Fibroblast of skin of abdomen (primary cell): ENCODE measurements at places on chromosomes 4 and X.
A peak's percentile ranks its signal among the peaks of the same experiment; 100 is the strongest.

- no peak for DNase-seq
Observed at GRCh38 chr4:158331863-158332262, 121.6 kb downstream of the TMEM144 start.

DNA sequence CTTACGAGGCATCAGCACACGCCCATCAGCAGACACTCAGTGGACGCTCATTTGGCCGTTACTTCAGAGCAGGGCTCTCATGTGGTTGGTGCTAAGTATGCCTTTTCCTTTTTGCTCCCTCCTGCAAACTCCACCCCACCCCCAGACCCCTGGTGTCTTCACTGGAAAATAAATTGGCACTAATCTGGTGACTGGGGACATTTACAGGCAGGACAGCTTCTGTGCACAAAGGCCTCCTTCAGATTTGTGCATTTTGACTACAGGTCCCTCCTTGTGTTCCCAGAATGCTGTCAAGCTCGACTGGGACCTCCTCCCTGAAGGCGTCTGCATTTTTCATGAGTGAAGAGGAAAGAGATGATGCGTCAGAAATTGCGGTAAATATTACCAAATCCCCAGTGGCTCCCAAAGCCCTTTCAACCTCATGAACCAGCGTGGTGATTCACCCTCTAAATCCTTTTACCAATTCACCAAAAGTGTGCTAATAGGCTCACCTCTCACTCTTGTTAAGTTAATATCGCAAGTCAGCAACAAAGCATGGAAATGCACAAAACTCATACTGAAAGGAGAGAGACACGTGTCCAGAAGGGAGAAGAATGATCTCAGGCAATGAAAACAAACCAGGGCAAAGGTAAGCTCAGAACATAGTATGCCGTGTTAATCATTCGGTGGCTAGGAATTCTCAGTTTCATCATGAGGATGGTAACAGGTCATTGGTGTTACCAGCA, 119.0 kb downstream of the NKX6-1 start:
- peak; percentile 85 for DNase-seq

DNA sequence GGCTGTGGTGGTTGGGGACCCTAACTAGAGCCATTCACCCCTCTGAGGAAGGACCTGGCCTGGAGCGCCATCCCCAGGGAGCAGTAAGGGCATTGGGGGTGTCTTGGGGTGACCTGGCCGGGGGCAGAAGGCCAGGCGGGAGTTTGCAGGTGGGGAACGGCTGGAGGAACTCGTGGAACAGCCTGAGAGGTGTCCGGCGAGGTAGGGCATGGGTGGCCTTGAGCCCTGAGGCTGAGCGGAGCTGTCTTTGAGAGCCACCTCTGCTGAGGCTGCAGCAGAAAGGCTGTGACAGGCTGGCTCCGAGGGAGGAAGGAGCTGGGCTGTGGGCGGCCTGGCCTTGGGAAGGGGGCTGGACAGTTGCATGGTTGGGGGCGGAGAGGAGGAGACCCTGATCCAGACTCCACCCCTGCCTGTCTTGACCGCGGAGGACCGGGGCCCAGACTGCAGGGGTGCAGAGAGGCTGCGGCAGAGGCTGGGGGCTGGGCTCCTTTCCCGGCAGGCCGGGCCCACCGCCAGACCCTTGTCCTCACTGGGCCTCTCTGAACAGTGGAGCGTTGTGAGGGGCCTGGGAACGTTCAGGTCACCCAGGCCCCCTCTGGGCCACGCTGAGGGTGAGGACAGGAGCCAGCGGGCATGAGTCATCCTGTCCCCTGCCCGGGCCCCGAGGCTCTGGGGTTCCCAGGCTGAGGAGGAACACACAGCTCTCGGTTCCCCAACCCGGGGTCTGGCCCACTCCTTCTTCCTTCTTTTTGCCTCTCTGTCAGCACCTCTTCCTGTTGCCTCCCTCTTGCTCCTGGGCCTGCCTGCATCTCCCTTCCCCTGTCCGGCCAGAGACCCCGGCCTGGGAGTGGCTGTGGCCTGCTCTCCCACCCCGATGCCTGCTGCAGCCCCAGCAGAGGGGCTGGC, 8.1 kb downstream of the SH3BP2 start:
- peak; percentile 63 for DNase-seq

GRCh38 chr4:158397781-158398180, 123.9 kb upstream of the RXFP1 start:
- DNase-seq, result no peak

DNA sequence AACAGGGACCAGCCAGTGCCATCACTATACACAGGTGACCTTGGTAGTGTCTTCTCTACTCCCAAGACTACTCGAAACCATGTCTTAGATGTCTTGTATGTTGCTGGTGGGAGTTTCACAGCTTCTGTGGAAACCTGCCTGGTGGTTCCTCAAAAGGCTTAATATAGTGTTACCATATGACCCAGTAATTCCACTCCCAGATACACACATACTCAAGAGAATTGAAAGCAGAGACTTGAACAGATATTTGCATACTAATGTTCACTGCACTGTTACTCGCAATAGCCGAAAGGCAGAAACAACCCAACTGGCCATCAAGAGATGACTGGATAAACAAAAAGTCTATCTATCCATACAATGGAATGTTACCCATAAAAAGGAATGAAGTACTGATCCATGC, 3.1 kb downstream of the TFDP3 start:
- no peak for DNase-seq

- no peak for DNase-seq
Observed at GRCh38 chr4:27082776-27083175, 222.1 kb downstream of the STIM2 start.

DNA sequence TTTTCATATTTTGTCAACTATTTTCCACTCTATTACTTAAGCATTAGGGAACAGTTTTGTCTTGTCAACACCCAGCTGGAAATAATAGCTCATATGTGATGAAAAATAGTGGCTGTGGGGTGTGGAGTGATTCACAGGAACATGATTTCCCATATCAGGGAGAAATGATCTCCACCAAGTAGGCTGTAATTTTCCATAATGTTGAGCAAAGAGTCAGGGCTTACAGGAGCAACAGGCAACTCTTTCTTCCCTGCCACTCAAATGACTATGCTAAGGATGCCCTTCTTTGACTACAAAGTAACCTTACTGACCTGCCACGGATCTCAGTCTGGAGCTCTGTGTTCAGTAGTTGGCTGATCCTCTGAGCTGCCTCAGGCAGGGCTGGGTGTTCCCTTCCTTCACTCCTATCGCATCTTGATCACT, 90.0 kb upstream of the GATB start:
- no peak for DNase-seq

GRCh38 chr4:182301736-182302135, 58.5 kb downstream of the TENM3 start:
- no peak for DNase-seq

DNA sequence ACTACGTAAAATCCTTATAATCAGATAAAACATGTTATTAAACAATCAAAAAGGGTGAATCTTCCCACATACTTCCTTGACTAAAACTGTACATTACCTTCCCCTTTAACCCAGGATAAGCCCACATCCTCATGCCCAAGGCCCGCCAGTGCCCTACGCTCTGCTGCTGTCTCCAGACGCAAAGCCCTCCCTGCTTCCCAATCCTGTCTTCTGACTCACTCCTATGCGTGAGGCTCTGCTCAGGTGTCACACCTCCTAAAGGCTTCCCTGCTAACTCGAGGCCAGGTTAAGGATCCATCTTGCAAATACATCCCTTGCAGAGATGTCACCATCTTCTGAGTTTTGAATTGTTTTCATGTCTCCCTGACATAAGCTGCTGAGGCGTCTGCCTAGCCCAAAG, 61.6 kb downstream of the STX18 start:
- no peak for DNase-seq

- DNase-seq, result peak; percentile 22
Observed at GRCh38 chrX:39900777-39901170, 197.0 kb downstream of the BCOR start.

GRCh38 chr4:6307891-6308290, 38.2 kb downstream of the WFS1 start:
- no peak for DNase-seq

- DNase-seq, result peak; percentile 98
Observed at GRCh38 chr4:183348706-183349659, 26.8 kb upstream of the CLDN24 start.

DNA sequence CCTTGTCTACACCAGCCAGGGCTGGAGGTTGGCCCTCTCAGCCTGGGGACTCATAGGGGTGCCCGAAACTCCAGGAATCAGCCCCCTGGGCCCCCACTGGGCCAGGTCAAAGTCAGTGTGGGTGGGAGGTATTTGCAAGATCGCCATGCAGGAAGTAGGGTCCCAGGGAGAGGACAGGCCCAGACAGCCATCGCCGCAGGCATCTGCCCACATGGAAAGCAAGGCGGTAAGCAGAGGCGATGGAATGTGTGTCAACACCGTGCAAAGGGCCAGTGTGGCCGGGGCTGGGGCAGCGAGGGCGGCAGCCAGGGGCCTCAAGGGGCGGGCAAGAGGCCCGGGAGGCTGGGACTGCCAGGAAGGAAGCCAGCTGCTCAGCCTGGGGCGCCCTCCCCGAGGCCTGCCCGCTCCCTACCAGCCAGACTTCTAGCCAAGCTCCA, 19.3 kb upstream of the DUSP9 start:
- DNase-seq, result no peak

DNA sequence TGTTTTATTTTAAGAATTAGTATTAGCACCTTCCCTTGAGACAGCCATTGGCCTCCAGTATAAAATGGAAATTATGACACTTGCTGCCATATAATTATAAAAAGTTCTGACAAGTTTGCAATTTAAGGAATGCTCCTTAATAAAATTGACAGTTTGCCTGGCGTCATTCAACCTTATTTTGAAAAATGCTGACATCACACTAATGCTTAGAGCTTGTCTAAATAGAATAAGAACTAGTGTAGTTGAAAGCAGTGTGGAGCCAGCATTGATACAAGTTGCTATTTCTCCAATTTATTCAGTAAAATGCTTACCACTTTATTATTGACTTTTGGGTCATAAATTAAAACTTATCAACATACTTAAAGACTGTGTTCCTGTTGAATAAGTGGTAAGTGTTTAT, 54.3 kb upstream of the ARX start:
- DNase-seq, result no peak

- DNase-seq, result no peak
Observed at GRCh38 chrX:87337267-87337666, 180.3 kb upstream of the KLHL4 start.

DNA sequence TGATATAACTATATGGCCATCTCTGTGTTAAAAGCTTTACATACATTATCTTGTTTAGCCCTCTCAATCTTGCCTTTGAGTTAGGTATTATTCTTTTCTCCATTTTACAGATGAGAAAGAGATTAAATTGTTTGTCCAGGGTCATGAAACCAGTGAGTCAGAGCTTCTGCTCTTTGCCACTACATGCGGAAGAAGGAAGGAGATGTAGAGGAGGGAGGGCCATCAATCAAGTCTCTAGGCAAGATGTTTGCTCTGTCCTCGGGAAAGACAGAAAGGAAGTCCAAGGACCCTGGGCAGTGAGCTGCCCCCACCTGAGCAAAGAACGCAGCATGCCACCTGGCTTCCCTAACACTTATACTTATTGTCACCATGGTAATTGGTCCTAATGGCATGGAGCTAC, 133.7 kb upstream of the IL1RAPL2 start:
- no peak for DNase-seq

DNA sequence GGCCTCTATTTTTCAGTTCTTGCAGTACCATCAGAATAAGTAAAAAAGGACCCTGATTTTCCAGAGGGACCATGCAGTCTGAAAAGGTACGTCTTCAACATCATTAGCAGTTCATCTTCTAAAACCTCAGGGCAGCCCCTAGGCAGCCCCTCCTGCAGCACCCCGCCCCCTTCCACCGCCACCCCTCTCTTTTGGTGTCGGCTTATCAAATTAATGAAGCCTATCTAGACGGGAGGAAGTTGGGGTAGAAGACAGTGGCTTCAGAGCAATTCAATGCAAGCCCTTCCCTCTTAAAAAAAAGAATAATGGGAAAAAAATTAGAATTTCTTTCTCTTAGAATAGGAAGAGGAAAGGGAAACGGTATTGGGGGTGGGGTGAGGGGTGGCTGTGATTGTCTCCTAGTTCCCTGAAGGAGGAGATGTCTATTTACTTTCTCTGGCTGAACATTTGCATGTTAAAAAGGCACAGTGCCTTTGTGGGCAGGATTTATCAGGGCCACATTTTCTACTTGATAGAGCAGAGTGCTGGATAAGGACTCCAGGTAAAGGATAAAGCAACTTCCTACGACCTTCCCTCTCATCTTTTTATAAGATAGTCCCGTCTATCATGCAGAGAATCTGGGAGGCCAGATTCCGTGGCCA, 159.4 kb downstream of the MGST2 start:
- DNase-seq, result no peak

GRCh38 chr4:85751866-85752265, 276.9 kb downstream of the ARHGAP24 start:
- DNase-seq, result no peak

GRCh38 chr4:26431461-26432180, 58.7 kb downstream of the CCKAR start:
- DNase-seq, result no peak

GRCh38 chr4:56745042-56745441, 63.9 kb upstream of the HOPX start:
- no peak for DNase-seq

DNA sequence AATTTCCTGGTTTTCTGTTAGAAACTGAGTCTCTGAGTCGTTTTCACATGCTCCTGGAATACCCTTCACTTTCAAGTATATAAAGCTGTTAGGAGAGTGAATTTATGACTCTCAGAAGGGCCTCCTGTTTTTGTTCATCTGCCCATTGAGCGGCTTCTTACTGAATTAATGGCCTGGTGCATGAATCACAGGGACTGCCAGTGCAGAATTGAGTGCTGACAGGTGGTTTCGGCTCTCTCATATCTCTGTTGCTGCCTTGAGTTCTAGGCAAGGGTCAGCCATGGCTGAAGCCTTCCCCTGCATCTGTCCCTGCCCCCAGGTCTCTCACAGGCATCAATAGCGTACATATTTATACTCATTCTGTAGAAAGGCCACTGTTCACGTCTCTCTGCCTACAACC, 22.7 kb upstream of the SEPSECS start:
- peak; percentile 28 for DNase-seq

GRCh38 chrX:135391734-135392133, 30.0 kb upstream of the SMIM10L2A start:
- DNase-seq, result no peak

DNA sequence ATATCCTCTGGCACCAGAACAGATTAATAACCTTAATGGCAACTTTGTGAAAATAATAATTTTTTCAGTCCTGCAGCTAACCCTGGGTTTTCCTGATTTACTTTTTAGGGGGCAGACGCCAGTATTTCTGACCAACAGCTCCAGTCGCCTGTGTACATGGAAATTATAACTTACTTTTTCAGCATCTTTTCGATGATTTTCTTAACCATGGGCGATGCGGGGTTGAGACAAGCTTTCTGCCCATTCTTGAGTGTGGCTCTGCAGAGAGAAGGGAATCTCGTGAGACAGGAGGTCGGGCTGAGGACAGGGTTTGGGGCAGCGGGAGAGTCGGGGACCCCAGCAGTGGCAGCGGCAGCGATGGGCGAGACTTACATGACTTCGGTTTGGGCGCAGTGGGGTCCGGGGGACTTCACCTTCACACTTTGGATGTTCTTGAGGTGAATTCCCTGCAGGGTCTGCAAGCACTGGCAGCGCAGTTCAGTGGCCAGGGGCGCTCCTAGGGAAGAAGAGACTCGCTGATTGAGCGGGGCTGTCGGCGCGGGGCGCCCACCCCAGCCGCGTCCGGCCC, 484 bp downstream of the CXCL2 start:
- DNase-seq, result no peak

- no peak for DNase-seq
Observed at GRCh38 chr4:15868826-15869413, 69.6 kb downstream of the FGFBP1 start.
